ENCODE measurements at places on chromosomes 1 and 21.

GRCh38 chr1:156248323-156248683 is 447 bp upstream of the PAQR6 start:
- no peak for DNase-seq

DNA sequence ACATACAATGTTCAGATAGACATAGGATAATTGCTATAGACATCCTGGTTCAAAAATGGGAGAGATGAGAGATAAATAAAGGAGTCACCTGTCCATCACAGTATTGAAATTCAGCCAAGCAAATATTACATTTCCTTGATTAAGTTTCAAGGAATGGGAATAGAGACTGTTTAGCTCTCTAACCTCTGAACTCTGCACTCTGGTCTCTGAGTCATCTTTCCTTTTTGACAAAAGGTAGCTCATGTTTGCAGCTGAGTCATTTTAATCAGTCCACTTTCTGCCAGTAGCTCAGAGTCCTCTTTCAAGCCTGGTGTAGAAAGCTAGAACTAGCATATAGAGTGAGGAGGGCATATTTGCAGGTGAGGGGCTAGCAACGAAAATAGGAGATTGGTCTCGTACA is 51.4 kb upstream of the GJA8 start:
- DNase-seq: peak; percentile 19

DNA sequence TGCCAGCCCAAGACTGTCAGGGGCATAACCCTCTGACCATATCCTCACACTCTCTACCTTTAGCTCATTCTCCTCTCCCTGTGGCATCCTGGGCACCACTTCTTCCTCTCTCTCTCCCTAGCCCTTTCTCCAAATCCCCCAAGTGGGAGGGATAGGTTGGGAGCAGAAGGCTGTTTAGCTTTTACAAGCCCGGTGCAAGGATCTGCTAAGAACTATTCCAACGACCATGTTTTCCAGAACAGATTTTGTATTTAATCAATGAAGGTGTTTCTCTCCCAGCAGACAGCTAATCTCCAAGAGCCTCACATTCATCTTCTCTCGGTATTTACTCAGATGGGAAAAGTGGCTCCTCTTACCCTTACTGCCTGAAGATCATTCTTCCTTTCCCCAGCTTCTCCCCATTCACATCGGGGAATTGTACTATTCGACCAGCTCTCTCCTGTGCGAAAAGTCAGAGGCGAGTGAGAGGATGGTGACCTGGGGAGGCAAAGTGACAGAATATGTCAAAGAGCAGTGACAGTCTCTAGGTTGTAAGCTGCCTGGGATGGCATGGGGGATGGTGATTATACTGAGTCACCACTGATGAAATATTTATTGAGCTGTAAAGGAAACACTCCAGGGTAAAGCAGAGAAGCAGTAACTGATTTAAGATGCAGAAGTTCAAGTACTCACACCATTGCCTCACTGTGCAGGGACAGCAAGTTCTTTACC is 47.0 kb upstream of the RBM15 start:
- DNase-seq: no peak

DNA sequence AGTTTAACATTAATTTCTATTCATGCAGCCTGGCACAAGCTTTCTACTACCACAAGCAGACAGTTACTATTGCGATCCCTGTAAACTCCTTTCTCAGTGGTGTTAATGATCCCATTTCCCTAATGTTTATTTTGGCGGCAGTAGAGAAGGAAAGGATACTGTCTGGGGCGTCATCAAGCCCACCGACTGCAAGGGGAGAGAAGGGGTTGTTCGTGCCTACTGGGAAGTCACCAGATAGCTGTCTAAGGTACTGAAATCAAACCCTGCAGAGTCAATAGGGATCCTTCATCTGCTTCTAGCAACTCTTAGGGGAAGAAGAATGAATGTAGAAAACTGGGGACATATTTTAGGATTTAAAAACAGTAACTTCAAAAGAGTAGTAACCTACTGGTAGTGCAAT is 95.2 kb upstream of the ADAR start:
- no peak for DNase-seq

GRCh38 chr1:92882819-92883218 is 51.0 kb downstream of the RPL5 start:
- no peak for DNase-seq

GRCh38 chr1:178342745-178343144 is 154.0 kb downstream of the CLEC20A start:
- DNase-seq: no peak

- DNase-seq: no peak
These were observed 239.5 kb upstream of the LRRC7 start for GRCh38 chr1:69328186-69328585.

DNA sequence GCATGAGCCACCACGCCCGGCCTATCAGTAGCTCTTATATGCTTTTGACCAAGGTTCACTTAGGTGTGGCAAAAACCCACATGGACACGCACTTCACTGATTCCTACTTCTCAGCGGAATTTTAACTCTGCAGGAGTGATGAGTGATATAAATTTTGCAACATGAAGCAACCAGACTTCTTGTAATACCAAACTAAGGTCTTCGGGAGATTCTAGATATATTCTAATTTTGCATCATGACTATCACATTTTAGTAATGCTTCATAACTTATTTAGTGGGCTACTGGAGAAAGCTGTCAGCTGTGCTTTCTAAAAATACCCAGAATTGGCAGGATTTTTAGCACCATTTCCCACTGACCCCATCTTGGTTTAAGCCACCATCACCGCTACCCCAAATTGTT is 27.8 kb downstream of the RHCE start:
- DNase-seq: no peak

- DNase-seq: no peak
These were observed 60.5 kb upstream of the USP25 start for GRCh38 chr21:15669247-15669646.

- no peak for DNase-seq
These were observed 19.4 kb upstream of the TTC4 start for GRCh38 chr1:54696262-54696661.

GRCh38 chr1:230067871-230068620 is 1.0 kb downstream of the GALNT2 start:
- DNase-seq: no peak

DNA sequence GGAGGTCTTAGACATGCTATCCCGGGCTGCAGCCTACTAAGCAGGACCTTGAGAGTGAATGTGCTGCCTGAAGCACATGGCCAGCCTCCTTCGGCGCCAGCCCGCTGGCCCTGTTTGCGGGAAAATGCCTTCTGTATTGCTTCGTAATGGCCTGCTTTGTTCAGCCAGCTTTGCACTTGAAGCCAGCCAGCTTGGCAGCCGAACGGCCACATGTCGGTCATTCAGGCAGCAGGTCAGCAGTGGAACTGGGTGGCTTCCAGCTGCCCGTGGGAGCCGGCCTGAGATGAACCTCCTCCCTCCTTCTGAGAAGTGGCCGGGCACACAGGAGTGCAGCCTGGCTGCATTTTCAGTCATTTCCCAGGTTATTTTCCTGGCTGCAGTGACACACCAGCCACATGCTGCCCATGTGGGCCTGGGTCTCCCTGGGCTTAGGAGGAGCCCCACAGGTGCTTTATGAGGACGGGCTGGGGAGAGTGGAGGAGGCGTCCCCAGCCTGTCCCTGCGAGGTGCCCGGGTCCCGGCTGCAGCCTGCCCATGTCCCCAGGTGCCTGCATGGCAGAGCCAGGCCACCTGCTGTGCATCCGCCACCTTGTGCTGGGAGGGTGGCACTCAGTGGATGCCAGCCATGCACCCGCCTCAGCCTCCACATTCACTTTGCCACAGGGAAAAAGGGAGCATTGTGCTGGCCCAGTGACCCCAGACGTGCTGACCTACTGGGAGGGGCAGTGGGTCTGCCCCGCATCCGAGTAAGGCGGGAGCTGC is 103.5 kb downstream of the SIK1 start:
- no peak for DNase-seq

DNA sequence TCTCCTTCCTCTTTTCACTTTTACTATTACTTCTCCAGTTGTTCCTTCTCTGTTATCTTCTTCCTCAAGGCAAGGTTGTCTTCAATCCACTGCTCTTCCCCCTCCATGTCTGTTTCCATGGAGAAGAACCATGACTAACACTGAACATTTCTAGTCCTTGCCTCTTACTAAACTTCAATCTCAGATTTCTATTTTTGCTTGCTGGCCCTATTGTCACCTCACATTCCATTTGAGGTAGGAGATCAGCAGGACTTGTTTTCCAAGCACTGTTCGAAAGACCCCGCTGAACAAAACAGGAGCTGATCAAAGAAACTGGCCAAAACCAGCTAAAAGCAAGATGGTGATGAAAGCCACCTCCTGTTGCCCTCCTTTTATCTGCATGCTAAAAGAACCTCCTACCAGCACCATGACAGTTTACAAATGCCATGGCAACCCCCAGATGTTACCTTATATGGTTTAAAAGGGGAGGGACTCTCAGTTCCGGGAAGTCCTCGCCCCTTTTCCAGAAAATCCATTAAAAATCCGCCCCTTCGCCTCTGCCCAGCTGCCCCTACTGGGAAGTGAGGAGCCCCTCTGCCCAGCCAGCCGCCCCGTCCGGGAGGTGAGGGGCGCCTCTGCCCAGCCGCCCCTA is 22.6 kb downstream of the GON4L start:
- no peak for DNase-seq

Data from SW 1271 (cell line).